ENCODE measurements at places on chromosomes 4 and X.
A peak's percentile ranks its signal among the peaks of the same experiment; 100 is the strongest.

GRCh38 chr4:102799816-102800215 is 27.5 kb downstream of the UBE2D3 start:
- DNase-seq = no peak

GRCh38 chr4:154559494-154560418 is 3.1 kb upstream of the FGB start:
- DNase-seq = no peak

- no peak for DNase-seq
Observed at GRCh38 chr4:98539299-98539698, 119.1 kb downstream of the TSPAN5 start.

DNA sequence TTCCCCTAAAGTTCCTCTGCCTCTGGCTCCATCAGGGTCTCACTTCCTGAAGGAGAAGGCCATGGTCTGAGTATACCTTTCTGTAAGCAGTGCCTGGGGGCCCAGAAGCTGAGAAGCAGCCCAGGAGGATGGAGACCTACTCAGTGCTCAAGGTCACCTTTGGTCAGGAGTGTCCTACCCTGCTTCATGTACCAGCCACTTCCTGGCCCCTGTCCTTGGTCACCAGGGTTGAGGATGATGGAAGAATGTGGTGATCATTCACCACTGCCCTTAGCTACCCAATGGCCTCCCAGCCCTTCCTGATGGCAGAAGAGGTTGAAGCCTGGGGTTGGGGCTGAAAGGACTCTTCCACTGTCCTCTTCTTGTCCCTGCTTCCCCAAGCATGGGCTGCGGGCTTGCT is 9.0 kb upstream of the MFAP3L start:
- no peak for DNase-seq

DNA sequence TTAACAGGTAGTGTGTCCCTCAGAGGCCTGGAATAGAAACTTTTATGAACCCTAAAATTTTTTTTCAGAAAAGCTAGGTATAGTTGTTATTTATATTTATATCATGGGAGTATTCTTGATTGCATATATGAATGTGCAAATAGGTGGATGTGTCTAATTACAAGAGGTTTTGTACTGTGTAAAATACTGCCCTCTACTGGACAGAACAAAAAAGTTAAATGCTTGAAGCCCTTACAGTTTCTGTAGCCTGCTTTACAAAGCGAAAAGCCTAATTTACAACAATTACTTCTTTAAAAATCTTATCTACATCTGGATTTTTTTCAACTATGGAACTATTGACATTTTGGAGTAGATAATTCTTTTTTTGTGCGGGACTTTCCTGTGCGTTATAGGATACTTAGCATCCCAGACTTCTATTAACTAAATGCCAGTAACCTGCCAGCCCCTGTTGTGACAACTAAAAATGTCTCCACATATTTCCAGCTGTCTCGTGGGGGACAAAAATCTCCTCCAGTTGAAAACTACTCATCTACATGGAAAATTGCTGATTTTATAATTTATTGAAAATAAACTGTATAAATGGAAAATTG is 35.1 kb downstream of the ENPEP start:
- peak; percentile 51 for DNase-seq

- no peak for DNase-seq
Observed at GRCh38 chr4:184382189-184382846, 92.0 kb downstream of the IRF2 start.

DNA sequence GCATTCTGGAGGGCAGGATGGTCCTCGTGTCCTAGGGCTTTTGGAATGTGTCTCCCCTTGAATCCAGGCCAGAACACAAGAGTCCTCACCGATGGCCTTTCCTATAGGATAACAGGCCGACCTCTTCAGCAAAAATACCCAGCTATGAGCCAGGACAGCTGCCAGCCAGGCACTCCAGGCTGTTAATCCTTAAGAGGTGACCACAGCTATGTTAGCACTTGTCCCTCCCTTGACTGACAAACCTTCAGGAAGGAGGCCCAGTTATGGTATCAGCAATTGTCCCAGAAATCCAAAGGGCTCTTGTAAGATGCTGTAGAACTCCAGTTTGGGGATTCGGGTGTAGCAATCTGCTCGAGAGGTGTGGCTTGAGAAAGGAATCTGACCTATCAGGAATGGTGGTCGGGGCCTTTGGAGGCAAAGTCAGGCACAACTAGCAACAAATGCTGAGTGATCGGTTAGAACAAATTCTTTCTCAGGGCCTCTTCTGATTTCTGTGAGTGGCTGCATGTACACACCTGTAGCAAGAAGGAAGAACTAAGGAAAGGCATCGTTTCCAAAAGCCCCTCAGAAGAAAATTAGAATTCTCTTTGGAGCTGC is 54.6 kb downstream of the PTCHD1 start:
- no peak for DNase-seq

GRCh38 chr4:158314756-158315487 is 104.6 kb downstream of the TMEM144 start:
- no peak for DNase-seq

DNA sequence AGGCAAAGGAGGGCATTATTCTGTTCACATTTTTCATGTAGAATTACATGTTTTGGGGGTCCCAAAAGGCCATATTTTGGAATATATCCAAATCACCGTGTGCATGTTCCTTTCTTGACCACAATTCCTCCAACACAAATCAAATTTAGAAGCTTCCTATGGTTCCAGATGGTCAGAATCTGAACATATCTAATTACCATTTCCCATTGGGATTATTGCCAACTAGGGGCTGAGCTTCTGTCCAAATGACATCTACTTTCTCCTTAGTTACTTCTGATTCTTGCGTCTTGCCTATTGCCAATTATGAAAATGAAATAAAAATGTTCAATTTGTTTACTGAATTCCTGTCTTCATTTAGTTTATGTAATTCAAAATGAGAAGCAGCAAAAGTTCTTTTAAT is 163.7 kb downstream of the CPE start:
- DNase-seq = no peak

DNA sequence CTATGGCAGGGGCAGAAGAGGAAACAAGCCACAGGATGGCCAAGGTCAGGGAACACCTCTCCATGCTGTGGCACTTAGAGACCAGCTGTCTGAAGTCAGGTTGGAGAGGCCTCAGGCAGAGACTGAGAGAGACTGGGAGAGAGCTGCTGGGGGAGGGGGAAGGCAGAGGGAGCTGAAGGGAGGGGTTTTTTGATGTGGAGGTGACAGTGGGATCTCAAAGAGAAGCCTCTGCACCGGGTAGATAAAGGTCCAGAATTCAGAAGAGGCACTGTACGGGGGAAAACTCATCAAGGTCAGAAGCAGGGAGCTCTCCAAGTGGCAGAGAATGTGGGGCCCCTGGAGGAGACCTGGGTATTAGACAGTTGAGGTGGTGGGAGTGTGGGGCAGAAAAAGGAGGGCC is 41.6 kb upstream of the HMGB3 start:
- no peak for DNase-seq

- DNase-seq = no peak
Observed at GRCh38 chr4:1795299-1796195, 2.5 kb downstream of the FGFR3 start.

- no peak for DNase-seq
Observed at GRCh38 chr4:151025759-151026158, 10.7 kb upstream of the LRBA start.

- no peak for DNase-seq
Observed at GRCh38 chr4:155220025-155220424, 11.6 kb downstream of the NPY2R start.

GRCh38 chr4:7823416-7823824 is 116.2 kb downstream of the AFAP1 start:
- no peak for DNase-seq
